NCI-H1105 (cell line): ENCODE measurements at places on chromosomes 16 and 17.

DNA sequence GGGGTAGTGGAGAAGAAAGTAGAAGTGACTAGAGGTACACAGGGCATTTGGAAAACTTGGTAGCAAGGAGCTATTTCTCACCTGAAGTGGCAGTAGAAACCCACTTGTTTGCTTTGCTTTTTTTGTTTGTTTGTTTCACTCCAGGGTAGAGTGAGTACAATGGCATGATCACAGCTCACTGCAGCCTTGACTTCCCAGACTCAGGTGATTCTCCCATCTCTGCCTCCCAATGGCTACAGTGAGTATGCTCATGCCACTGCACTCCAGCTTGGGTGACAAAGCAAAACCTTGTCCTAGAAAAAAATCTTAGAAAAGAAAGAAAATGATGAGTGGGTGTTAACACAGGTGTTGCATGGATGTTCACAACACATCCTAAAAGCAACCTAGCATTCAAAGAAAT lies 40.4 kb downstream of the SCNN1G start:
- DNase-seq = no peak

- DNase-seq = peak; percentile 14
Observed at GRCh38 chr17:32319548-32319905, 22.4 kb downstream of the C17orf75 start.

GRCh38 chr17:80414508-80414802 lies 512 bp upstream of the ENDOV start:
- DNase-seq = no peak

GRCh38 chr17:82977606-82978005 lies 101.8 kb upstream of the METRNL start:
- no peak for DNase-seq
